ENCODE measurements at places on chromosomes 2 and 18.

- no peak for DNase-seq
Measured at GRCh38 chr2:131058214-131058843, 34.9 kb downstream of the FAM168B start.

GRCh38 chr2:240136671-240137292 lies 677 bp upstream of the COPS9 start:
- no peak for DNase-seq

GRCh38 chr2:152402780-152403759 lies 68.1 kb downstream of the FMNL2 start:
- no peak for DNase-seq

DNA sequence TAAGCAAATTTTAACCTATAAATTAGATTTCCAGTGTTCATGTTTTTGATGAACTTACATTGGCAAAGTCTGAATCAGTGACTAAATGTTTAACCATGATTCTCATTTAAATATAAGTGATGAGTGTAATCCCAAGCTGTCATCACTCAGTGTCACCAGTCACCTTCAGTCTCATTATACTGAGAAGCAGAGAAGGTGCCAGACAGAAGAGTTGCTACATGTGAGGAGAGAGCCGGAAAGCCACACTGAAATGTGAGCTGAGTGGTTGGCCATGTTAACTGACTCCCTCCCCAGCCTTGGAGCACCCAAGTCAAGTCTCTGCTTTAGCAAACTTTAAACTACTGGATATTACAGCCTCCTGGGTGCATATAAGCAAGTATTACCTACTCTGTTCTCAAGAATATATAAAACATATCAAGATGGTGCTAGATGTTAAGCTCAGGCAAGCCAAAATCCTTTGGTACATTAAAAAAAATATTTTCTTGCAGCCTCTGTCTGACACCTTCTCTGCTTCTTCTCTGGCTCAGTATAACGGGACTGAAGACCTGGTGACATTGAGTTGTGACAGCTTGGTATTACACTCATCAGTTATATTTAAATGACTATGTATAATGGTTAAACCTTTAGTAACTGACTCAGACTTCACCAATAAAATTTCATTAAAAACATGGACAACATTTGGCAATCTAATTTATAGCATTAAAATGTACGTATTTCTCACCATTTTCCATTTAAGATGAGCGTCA lies 75.8 kb upstream of the MAP3K20 start:
- no peak for DNase-seq

DNA sequence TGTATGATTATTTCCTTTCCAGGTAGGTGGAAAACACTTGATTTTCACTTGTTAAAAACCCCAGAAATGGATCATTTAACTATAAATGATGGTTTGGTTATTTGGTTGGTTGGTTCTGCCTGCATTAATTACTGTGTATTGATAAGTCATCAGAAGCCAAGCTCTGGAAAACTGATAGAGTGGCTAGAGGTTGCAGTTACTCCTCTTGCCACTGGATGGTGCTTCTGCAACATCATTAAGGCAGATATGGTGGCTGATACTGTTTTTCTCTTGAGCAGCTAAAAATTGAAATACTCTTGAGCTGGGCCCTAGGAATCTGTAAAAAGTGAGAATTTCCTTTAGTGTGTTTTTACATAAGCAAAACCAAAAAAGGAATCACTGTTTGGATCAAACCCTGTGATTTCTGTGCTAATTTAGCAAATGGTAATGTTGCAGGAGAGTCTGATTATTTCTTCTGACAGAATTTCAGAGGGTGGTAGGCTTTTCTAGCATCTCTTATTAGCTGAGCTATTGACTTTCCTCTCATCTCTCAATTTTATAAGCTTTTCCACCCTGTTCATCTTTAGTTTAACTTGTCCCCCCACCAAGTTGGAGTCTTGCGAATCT lies 54.3 kb downstream of the RAB10 start:
- DNase-seq = peak; percentile 70

DNA sequence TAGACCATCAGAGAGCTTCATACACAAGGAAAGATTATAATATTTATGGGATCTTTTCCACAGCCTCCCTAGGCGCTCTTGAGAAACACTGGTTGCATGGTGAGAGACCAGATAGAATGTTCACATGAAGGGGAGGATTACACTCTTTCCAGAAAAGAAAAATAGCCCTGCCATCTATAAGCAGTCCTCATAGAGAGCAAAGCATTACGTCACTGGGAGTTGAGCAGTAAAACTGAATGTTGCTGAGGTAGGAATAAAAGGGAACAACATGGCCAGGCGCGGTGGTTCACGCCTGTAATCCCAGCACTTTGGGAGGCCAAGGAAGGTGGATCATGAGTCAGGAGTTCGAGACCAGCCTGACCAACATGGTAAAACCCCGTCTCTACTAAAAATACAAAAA lies 1934.3 kb downstream of the SUCLG1 start:
- DNase-seq = no peak

DNA sequence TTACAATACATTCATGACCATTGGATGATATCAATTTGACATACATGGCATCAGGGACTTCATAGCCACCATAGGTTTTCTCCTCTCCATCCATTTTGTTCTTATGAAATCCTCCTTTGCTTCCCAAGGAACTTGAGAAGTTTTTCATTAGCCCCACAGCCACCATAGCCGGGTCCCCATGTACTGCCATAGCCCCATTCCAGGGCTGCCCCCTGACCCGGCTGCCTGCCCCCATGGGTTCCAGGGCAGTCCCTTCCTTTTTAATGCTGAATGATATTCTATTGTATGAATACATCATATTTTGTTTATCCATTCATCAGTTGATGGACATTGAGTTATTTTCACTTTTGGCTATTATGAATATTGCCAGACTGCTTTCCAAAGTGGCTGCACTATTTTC lies 20.4 kb downstream of the ATP6V1B1 start:
- no peak for DNase-seq

DNA sequence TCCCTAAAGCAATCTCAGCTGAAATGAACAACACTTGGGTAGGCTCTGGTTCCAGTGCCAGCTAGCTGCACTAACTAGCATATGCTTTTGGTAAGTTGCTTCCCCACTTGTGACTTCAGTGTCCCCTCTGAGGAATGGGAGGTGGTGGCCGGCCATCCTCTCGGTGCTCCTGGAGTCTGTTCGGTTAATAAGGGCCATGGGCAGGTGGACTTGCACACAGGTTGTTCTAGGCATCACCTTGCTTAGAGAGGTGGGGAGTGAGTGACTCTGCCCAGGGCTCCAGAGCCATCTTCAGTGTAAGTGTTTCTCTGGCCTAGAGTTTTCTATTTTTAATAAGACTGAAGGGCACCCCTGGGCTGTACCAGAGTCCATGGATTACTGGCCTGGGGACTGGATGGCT lies 18.8 kb upstream of the TAF1B start:
- no peak for DNase-seq

DNA sequence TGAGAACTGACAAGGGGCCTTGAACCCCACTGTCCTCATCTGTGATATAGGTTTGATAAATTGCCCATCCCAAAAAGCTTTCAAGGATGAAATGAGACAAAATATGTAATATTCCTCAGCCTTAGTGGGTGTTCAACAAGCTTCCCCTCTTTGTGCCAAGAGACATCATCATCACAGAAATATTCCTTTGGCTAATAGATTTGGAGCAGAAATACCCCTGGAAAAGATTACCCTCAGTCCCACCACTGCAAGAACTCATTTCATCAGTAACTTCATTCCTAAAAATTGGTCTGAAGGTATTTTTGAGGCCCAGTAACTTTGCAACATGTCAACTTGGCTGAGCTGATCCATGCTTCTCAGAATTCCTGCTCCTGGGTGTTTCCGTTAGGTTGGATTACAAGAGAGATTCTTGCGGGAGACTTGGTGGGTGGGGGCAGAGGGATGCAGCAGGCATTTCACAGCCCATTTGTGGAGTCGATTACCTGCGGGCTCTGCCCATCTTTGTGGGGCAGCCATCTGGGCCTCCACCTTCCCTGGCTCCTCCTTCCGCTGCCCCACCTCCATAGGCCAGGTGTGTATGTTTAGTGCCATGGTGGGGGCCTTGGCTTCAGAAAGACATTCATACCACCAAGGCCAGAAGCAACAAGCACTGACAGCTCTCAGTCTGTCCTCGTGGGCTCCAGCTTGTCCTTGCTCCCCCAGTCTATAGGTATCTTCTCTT lies 263.9 kb downstream of the GLI2 start:
- no peak for DNase-seq

- no peak for DNase-seq
Measured at GRCh38 chr2:1704631-1705556, 39.4 kb downstream of the PXDN start.

GRCh38 chr2:199273042-199273511 lies 184.7 kb downstream of the SATB2 start:
- no peak for DNase-seq

DNA sequence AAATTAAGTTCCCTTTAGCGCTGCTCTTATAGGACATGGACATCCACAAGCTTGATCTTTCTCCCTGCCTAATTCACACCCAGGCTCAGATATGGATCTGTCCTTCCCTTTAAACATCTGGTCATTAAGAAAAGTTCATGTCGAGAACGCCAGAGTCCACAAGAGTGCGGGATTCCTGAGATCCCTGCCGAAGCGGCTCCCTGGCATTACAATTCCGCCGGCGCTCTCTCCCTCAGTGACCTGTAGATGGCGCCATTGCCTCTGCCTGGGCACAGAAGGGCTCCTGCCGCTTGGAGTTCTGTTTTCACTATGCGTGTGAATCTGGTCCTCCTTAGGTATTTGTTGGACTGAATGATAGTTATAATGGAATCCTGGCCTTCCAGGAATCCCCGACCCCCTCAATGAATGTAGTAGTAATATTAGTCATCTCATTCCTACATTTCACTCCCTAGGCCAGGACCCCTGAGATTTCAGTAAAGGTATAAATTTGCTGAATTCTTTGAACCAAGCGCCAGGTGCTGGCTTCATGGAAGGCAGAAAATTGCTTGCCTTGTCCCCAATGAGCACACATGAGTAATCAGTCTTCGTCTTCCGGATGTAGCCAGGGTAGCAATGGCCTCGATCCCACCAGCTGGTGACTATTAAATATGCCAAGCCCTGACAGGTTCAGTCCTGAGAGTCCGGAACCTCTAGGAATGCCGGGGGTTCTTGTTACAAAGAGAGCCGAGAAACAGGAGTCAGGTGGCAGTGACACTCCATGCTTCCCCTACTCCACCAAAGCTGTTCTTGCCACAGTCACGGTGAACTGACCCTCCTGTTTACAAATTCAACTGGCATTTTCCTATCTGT lies 26.4 kb upstream of the CD207 start:
- DNase-seq = peak; percentile 65

GRCh38 chr2:186189816-186190215 lies 296.2 kb upstream of the ZC3H15 start:
- DNase-seq = no peak

DNA sequence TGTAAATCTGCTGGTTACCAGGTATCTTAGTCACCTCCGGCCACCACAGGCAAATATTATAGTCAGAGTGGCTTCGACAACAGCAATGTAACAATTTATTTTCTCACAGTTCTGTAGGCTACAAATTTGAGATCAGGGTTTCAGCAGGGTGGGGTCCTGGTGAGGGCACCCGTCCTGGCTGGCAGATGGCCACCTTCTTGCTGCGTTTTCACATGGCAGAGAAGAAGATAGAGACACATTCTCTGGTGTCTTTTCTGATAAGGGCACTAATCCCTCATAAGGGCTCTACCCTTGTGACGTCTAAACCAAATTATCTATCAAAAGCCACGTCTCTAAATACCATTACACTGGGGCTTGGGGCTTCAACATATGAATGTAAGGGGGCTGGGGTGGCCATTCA lies 843.2 kb upstream of the FANCL start:
- peak; percentile 54 for DNase-seq

DNA sequence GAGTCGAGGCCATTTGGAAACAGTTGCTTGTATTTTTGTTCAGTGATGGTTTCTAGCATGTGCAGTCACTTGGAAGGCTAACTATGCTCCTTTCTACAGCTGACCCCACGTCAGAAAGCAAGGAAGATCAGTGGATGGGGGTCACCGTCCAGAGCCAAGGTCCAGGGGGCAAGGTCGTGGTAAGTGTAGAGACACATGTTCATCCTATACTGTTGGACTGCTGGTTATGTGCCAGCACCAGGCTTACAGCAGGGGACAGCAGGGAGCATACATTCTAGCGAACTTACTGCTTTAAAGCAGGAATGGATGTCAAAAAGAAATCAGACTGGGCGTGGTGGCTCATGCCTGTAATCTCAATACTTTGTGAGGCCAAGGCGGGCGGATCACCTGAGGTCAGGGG lies 40.0 kb downstream of the ITGA6 start:
- no peak for DNase-seq

GRCh38 chr2:121650315-121650930 lies 1.2 kb upstream of the CLASP1 start:
- DNase-seq = peak; percentile 22

GRCh38 chr2:217937446-217937845 lies 65.3 kb downstream of the TNS1 start:
- no peak for DNase-seq

DNA sequence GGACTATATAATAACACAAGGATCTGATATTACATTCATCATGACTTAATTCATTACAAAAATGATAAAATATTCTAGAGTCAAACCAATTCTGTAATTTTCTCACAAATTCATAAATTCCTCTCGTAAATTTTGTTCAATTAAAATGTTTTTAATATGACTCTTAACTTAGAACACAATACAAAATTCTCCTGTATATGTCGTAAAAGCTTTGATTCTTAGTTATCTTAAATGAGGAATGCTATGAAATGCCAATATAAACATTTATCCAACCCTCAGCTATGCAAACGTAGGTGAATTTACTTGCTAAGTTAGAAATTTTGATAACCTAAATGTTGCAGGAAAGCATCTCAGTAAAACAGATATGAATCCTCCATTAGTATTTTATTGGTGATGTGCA lies 28.9 kb downstream of the ARHGAP15 start:
- DNase-seq = no peak

DNA sequence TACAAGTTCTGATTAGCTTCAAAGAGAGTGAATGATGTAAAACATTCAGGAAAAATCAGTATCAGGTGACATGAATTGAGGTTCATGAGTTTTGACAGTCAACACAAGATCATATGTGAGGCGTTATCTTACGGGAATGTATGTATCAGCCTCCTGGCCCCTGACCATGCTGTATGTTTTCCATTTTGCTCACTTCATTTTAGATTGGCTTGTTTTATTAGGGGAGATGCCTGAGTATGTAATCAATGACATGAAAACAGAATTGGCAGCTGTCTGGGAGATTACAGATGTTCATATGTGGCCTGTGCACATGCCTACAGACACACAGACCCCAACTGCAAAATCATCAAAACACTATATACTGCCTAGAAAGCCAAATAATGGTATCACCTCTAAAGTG lies 168.5 kb upstream of the RND3 start:
- no peak for DNase-seq
